ENCODE measurements at places on chromosomes 6 and 20. TPM values are rescaled to one million over a fixed set of nuclear protein-coding genes. Genes with fewer than 3 reads are reported as not detected.

DNA sequence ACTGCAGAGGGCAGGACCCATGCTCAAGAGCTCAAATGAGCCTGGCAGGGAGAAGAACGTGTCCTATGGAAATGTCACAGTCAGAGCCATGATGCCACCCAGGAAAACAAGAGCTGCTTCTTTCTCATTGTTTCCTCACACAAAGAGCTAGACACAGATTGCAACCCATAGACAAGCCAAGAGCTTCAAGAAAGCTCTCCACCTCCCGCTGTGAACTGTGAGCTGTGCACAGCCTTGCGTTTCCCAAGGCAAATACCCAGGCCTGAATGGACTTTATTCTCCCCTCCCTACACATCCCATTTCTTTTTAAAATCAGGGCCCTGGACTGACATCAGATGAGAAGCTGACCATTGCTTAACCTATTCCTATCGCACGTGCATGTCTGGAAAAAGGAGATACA is 388.8 kb downstream of the RNGTT start:
- no peak for DNase-seq

- no peak for DNase-seq
Measured at GRCh38 chr6:83292900-83293843, 100.0 kb downstream of the RWDD2A start.

GRCh38 chr6:122994256-122994655 is 1.8 kb upstream of the CLVS2 start:
- DNase-seq = no peak

DNA sequence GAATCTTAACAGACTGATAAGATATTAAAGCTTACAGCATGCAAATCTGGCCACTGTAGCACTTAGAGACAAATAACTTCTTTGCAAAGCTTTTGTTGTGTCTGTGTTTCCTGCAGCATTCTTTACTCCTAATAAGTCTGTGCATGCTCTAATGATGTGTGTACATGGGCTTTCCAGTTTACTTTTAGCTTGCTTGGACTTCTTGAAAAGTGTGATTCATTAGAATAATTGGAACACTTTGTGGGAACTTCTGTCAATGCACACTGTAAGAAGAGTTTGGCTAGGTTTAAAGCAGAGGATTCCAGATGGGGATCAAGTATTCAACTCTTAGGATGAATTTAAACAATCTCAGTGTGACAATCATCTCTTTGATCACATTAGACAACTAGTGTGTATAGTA is 22.1 kb upstream of the TINAG start:
- DNase-seq = no peak

DNA sequence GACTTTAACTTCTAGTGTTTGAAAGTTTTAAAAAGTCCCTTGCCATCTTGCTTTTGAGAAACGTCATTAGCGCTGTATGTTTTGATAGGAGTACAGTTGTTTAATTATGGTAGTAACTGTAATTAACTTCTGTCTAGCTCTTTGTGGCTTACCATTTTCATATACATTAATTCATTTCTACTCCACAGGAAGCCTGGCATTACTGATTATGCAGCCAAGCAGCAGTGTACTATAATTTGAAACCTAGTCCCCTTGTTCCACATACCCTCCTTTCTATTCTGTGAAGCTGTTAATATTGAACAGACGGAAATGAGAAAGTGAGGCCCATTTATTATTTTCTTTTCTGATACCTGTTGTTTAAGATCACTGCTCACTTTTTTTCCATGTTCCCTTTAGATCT is 235.4 kb downstream of the CDKAL1 start:
- DNase-seq = no peak

- DNase-seq = no peak
Measured at GRCh38 chr6:170149681-170150589, 140.9 kb downstream of the DLL1 start.

Gene LRP11
- total RNA-seq = 56.1 TPM

Data from dorsolateral prefrontal cortex (tissue), 122 donors.